ENCODE measurements at places on chromosomes 5 and 9.

DNA sequence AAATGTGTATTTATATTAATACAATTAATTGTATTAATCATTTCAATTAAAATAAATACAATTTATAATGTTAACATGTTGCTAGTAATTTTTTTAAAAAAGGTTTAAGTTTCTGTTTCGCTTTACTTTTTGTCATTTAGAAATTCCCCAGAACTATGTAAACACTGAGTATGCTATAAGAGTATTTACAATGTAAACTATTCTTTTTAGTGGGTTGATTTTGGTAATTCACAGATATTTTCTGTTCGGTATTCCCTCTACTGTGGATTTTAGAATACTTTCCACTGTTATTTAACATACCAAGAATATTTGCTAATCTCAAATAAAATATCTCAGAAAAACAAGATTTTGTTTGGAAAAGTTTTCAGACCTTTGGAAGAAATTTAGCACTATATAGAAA lies 1564.4 kb downstream of the EFNA5 start:
- DNase-seq: no peak

DNA sequence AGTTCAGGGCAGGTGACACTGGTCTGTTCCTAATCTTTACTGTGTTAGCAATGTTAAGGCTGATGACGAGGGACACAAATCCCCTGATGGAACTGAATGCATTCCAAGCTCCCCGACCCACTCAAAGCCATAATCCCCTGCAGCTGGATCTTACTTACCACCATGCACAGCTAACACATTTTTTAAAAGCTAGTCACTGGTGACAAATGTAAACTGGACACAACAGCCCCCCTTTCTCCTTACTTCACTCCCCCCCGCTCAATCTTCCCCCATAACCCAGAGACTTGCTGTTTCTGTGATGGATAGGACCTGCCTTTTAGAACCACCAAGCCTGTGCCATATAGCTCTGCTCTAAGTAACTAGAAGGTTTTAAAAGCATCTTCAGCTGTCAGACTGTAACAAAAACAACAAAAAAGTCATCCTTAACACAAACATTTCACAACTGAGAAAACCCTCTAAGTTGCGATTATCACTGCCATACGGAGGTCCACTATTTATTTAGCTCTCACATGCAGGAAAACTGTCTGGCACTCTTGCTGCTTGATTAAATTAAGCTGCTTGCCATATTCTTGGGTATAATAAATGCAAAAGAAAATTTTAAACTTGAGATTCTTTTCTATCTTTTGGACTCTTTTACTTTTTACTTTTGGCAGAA lies 44.4 kb downstream of the BNC2 start:
- DNase-seq: no peak

GRCh38 chr5:154771383-154771901 lies 16.3 kb downstream of the LARP1 start:
- no peak for DNase-seq

- no peak for DNase-seq
Observed at GRCh38 chr5:107813559-107813958, 142.8 kb upstream of the EFNA5 start.

- DNase-seq: no peak
Observed at GRCh38 chr9:19464061-19464763, 55.4 kb downstream of the ACER2 start.

DNA sequence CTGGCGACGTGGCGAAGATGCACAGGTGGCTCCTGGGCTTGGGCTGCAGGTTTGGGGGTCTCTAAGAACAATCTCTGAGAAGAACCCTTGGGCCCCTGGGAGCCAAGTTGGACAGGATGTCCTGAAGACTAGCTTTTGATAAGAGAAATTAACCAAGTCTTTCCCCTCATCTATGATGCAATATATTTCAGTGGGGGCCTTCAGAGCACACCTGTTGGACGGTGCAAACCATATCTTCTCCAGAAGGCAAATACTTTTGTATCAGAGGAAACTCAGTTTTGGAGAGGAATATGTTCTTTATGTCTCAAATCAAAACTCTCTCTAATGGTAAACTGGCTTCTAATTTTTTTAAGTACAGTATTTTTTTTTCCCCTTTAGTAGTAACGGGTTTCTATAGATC lies 28.6 kb downstream of the OTULIN start:
- DNase-seq: no peak

GRCh38 chr5:169873642-169874041 lies 106.7 kb downstream of the INSYN2B start:
- no peak for DNase-seq

- no peak for DNase-seq
Observed at GRCh38 chr9:118883411-118883810, 485.8 kb downstream of the BRINP1 start.

GRCh38 chr5:14364576-14365472 lies 216.8 kb upstream of the OTULINL start:
- no peak for DNase-seq

DNA sequence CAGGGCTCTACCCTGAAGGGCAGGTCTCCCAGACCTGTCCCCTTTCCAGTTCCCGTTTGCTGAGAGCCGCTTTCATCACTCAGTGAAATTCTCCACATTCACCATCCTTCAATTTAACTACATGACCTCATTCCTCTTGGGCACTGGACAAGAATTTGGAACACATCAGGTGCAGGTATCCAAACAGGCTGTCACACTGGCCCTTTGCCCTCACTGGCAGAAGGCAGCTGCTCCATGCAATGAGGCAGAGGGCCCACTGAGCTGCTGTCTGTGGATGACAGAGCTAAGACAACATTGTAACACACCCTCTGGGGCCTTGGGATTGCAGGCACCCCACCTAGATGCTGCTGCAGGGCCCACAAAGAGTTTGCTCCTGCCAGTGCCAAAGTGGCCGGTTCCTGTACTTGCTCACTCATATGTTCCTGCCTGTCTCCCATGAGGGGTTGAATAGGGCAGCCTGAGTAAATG lies 55.1 kb downstream of the ACTL7B start:
- no peak for DNase-seq

GRCh38 chr5:196350-196749 lies 5.1 kb downstream of the LRRC14B start:
- no peak for DNase-seq

DNA sequence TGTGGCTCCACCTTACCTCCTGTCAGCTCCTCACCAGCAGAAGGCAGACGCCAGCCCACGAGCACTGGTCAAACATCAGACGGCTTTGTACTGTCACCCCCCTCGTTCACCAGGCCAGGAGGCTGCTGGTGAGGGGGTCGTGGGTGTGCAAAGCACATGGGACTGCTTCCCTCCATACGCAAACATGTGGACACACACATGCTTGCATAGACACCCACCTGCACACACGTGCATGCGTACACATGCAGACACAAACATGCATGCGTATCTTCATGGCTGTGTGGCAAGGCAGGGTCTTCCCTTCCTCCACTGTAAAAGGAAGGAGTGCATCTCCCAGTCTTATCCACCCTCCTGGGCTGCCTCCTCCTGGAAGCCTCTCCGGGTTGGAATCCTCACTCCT lies 178.5 kb downstream of the OLFM1 start:
- no peak for DNase-seq

- no peak for DNase-seq
Observed at GRCh38 chr5:170638051-170638450, 134.2 kb downstream of the KCNIP1 start.

- no peak for DNase-seq
Observed at GRCh38 chr9:134325096-134325812, 1.0 kb upstream of the RXRA start.
